ENCODE measurements at places on chromosomes 2 and 18.

GRCh38 chr2:234136461-234136860 is 86.0 kb downstream of the SPP2 start:
- no peak for DNase-seq

DNA sequence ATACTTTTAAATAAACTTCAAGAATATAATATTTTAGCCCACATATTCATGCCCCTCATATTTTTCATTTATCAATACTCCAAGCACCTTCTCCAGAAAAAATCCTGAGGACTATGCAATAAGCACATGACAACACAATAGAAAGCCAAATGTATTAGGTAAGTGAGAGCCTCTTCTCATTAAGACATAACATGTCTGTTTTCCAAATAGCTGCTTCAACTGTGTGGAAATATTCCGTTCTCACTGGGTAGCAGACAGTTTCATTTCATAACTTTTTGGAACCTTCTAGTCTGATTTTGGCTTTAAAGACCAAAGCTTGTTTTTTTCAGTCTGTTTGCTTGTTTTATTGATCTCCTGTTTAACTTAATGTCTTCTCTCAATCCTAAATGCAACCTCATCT is 137.8 kb downstream of the PIK3C3 start:
- no peak for DNase-seq

- DNase-seq, result no peak
Observed at GRCh38 chr2:103448495-103448894, 686.7 kb downstream of the TMEM182 start.

DNA sequence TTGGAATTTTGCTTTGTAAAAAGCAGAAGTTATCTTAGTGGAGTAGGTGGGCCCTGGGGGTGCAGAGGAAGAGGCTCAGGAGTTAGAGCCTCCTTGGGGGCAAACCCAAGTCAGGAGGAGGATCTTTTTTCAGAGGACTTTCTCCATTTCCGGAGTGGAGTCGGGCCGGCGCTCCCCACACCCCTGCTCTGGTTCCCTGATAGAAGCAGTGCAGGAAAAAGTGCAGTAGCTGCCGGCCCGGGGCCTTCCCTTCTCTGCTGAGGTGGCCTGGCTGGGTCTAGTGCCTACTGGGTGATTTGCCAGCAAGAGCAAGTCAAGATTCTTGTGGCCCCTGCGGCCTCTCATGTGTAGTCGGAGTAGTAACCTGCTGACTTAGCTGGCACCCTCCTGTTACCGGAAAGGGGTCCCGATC is 124.2 kb upstream of the HS6ST1 start:
- DNase-seq, result no peak

DNA sequence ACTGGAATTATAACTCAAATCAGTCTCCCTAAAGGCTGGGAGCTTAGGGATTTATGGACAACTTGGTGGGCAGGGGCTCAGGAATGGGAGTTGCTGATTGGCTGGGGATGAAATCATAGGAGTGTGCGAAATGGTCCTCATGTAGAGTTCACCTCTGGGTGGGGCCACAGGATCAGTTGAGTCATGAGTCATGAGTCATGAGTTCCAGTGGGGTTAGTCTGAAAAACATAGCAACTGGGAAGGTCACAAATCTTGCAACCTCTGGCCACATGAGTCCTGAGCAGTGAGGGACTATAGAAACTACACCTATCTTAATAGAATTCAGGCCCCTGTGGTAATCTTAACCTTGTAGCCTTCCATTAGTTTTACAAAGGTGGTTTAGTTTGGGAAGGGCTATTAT is 383.3 kb downstream of the RBM43 start:
- DNase-seq, result no peak

GRCh38 chr2:210862283-210863065 is 306.1 kb downstream of the CPS1 start:
- no peak for DNase-seq

- no peak for DNase-seq
Observed at GRCh38 chr2:49801898-49802450, 647.7 kb upstream of the FSHR start.

- DNase-seq, result no peak
Observed at GRCh38 chr2:47728551-47728950, 54.4 kb upstream of the MSH6 start.

GRCh38 chr2:84847326-84848050 is 33.4 kb downstream of the TRABD2A start:
- no peak for DNase-seq

DNA sequence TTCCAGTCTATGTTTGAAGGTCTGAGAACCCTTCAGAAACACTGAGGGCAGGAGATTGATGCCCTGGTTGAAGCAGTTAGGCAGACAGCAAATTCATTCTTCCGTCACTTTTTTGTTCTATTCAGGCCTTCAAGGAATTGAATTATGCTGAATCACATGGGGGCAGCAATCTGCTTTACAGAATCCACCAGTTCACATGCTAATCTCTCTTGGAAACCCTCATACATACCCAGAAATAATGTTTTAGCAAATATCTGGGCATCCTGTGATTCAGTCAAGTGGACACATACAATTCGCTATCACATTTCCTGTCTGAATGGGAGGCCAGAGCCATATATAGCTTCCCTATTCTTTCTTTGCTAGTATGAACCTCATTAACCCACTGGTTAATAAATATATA is 301.4 kb upstream of the CNTNAP5 start:
- no peak for DNase-seq

GRCh38 chr2:58109481-58109880 is 62.9 kb downstream of the VRK2 start:
- DNase-seq, result no peak
